ENCODE measurements at places on chromosomes 6 and 20.

DNA sequence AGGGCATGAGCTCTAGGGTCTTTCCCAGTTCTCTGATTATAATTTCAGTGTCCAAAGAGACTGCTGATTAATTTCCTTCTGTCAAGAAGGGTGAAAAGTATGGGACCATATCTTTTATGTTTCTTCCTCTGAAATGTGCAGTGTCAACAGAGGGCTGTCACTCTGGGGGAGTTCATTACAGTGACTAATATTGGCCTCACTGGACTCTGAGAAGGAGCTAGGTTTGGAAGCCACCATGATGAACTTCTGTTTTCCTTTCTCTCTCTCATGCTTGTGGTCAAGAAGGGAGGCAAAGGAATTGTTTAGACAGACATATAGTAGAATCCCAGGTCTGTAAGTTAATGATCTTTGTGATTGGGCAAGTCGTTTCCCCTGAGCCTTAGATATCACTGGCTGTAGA, 41.8 kb upstream of the BMP6 start:
- DNase-seq = no peak

GRCh38 chr20:34922654-34923381, 32.8 kb downstream of the GSS start:
- no peak for DNase-seq

GRCh38 chr6:86471791-86472190, 465.5 kb upstream of the HTR1E start:
- no peak for DNase-seq

- no peak for DNase-seq
Observed at GRCh38 chr6:90442366-90442765, 144.5 kb downstream of the MAP3K7 start.
